ENCODE measurements at places on chromosomes 11 and 22.
A peak's percentile ranks its signal among the peaks of the same experiment; 100 is the strongest.

- no peak for DNase-seq
Observed at GRCh38 chr11:68016904-68017817, 7.0 kb downstream of the ALDH3B1 start.

DNA sequence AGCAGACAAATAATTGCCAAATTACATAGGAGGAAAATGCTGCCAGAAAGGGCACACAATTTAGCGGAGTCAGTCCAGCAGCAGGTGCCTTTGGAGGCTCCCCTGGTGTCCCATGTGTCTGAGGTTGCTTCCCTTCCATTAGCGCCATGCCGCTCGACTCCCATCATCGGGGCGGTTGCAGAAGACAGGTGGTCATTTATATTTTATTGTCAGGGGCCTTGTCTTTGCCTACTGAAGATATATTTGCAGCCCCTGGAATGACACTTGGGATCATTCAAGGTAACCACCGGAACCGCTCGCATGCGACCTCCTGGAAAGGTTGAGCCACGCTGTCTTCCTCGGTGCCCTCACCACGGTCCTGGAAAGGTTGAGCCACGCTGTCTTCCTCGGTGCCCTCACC, 298.3 kb downstream of the TBC1D22A start:
- no peak for DNase-seq

DNA sequence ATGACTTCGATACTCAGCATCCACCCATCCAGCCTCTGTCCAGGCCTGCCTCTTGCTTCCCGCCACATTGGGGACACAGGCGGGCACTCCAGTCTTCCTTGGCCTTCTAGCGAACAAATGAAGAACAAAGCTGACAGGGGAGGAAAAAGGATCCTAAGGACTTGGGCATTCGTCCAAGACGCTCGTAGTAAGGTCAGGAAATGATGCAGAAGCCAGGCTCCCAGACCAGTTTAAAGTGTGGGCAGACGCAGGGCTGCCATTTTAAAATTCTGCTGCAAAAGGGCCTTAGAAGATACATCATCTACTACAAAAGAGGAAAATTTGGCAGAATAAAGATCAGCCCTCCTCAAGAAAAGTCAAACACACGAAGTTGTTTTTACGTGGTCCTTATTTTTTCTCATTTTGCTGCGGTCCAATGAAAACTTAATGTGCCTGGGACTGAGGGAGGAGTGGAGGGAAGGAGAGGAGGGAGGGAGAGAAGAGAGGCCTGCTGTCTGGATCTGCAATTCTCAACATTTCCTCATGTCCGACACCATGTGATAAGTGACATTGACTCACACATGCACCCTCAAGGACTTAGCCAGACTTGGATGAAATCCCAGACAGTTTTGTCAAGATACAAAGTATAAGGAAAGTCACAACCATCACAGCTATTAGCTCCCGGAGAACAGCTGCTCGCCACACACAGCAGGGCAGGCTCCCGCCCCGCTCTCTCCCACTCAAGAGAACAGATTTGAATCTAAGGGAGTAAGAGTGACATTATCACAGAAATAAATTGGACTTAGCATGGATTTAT, 5.7 kb downstream of the DNAL4 start:
- peak; percentile 83 for DNase-seq

- DNase-seq, result no peak
Observed at GRCh38 chr22:23673050-23673620, 17.7 kb upstream of the RGL4 start.

DNA sequence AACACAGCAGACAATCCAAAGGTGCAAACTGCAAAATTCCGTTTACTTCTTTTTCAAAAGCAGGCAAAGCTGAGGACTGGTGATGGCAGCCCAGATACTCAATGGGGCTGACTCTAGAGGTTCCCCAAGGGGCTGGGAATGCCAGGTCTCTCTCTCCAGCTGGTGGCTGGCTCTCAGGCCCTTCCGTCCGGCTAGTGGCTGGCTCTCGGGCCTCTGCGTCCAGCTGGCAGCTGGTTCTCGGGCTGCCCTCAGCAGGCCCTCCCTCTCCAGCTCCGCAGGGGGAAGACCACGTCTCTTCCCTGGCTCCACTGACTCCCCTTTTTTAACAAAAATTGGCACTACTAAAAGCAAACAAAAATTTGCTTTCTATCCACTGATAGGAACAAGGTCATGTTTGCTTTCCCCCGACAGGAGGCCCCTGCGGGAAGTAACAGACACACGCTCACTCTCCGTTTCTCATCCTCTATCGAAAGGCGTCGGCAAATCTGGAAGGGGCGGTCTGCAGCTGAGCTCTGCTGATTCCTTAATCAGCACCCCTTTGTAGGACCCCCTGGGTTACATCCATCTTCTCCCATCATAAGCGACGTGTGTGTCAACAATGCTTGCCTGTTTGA, 381.4 kb downstream of the BRD1 start:
- no peak for DNase-seq

DNA sequence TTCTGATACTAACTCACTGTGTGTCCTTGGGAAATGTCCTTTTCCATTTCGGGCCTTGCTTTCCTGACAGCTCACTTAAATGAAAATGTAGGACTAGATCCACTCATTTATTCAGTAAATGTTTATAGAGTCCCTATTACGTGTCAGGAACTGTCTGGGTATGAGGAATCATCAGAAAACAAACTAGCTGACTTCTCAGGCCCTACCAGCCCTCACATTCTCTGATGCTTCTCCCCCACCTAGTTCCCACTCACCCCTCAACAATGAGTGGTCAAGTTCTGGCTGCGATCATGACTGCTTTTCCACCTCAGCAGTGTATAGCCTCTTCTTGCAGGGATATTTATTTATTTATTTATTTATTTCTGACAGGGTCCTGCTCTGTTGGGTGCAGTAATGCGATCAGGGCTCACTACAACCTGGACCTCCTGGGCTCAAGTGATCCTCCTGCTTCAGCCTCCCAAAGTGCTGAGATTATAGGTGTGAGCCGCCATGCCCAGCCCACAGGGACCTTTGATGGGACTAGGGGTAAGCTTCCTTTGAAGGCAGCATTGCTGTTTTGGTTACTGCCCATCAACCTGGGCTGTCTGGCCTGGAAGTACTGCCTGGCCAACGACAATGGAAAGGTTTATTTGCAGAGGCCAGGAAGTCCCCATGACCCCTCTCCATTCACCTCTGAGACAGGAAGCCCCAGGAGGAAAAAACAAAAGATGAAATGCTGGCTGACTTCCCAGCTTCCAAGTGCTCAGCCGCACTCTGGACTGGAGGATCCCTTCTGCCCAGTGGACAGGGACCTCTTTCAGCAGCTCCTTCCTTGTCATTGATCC, 33.1 kb upstream of the POLD3 start:
- DNase-seq, result no peak

DNA sequence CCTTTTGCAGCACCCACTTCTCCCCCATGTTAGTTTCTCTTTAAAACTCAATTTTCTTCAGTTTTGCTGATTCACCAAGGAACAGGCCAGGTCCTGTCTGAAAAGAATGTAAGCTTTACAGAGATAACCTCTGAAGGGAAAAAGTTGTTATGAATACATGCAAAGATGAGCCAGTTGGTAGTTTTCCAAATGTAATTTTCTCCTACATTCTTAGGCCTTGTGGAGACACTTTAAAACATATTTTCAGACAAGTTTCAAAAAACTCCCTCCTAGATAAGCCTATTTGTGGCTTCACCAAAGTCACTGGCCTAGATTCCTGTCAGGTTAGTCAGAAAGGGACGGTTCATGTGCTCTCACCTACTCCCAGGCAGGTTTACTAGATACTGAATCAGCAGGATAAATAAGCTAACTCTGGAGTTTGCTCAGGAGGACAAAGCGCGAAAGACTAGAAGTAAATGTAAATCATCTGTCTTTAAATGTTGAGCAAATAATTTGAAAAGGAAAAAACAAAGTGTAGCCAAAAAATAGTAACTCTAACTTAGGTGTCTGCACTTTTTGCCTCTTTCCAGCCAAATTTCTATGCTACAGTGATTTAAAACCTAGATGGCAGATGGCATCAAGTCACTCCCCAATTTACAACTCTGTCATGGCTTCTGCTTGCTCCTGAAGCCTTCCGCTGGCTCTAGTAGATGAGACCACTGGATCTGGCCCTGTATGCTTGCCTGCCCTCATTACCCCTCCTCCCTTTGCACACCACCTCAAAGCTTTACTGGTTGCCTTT, 4.9 kb upstream of the ATP6V1E1 start:
- peak; percentile 54 for DNase-seq

GRCh38 chr11:58957922-58958321, 18.6 kb downstream of the GLYATL1 start:
- no peak for DNase-seq

DNA sequence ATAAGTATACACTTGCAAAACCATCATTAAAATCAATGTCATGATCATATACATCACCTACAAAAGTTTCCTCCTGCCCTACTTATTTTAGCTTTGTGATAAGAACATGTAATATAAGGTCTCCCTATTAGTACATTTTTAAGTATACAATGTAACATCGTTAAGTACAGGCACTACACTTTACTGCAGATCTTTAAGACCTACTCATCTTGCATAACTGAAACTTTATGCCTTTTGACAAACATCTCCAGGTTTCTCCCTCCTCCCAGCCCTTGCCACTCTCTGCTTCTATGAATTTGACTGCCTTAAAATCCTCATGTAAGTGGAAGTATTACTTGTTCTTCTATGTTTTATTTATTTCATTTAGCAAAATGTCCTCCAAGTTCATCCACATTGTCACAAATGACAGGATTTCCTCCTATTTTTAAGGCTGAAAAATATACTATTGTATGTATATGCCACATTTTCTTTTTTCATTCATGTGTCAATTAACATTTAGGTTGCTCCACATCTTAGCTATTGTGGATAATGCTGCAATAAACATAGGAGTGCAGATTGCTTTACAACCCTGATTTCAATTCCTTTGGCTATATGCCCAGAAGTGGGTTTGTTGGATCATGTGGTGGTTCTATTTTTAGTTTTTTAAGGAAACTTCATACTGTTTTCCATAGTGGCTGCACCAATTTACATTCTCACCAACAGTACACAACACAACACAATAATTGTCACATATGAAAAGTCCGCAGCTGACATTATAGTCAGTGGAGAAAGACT, 471.1 kb upstream of the ANO3 start:
- DNase-seq, result peak; percentile 29

DNA sequence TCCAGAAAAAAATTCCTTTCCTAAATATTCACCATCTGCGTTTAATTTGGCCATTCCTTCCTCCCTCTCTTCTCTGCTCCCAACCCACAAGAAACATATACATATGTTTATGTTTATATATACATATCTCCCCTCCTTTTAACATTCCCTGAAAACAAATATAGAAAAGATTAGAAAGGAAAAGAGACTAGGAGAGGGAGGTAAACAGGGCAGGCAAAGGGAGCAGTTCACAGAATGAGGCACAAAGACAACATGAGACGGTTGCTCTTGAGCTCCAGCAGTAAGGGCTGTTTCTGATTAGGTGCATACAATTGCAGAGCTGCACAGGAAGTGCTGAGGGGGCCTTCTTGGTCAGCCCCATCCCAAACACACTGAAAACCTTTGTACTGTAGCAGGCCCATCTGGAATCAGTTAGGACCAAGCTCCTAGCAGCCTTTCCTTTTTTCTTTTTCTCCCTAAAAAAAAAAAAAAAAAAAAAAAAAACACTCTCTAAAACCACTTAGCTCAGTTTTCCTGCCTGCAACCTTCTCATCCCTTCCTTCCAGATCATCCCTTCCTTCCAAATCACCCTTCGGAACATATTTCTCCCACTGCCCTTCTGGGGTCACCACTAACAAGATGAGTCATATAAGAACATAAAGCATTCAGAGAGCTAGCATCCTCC, 57.0 kb downstream of the RBFOX2 start:
- peak; percentile 41 for DNase-seq

GRCh38 chr11:123448823-123449222, 18.8 kb downstream of the GRAMD1B start:
- no peak for DNase-seq

GRCh38 chr22:45235851-45236342, 4.8 kb downstream of the KIAA0930 start:
- no peak for DNase-seq

DNA sequence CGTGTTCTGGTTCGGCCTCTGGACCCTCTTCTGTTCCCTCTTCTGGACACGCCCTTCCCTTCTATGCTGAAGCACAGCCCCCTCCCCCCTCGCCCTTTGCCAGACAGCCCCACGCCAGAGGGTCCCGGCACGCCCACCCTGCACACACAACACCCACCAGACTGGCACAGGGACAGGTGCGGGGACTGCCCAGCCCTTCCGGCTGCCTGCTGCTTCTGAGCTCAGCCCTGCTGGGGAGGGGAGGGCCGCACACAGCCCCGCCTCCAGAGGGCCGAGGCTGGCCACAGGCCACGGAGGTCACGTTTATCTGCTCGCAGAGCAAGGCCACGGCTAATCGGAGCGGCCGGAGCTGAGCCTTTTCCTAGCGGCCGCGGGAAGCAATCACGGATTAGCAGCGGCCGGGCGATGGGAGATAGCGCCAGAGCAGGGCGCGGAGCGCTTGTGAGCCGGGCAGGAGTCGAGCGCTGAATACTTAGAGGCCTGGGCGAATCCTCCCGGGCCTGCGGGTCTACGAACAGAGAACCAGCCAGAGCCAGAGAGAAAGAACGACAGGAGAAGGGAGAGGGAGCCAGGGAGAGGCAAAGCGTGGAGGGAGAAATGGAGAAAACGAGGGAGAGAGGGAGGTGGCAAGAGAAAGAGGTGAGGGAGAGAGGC, 21.5 kb downstream of the OTUB1 start:
- no peak for DNase-seq

DNA sequence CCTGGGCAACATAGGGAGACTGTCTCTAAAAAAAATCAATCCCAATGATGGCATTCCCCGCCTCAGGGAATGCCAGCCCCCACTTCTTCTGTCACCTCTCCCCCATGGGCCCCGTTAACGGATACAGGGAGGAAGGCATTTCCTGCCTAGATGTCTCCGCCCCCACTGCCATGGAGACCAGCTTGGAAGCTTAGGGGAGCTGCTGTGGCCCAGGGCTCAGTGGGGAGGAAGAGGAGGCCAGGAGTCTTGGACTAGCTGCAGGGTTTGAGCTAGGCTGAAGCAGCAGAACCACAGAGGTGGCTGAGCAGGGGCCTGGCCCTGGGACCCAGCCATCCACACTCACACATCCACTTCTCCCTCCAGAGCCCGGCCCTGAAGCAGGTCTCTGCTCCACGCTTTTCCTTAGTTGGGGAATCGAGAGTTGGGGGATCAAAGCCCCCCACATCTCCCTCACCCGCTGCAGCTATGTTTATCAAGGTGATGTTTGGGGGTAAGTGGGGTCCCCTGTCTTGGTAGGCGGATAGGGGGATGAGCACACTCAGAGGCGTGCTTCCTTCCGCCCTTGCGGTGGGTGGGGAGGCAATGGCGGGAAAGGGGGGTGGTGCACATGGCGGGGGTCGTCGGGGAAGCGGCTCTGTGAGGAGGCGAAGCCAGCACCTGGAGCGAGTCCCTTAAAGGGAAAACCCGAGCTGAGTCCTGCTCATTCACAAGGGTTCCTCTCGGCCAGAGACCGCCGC, at the start of gene C22orf15:
Gene C22orf15 (plus strand): TSS at position 149 of the 737 bp plus-strand sequence. CDS start 317 bp downstream, at position 466.
- no peak for DNase-seq

- no peak for DNase-seq
Observed at GRCh38 chr22:45843986-45844385, 133.0 kb downstream of the WNT7B start.

- no peak for DNase-seq
Observed at GRCh38 chr11:2867722-2868505, 17.7 kb downstream of the CDKN1C start.
